ENCODE measurements at places on chromosomes 13 and 19.

GRCh38 chr19:30326393-30326710 is 45.8 kb upstream of the ZNF536 start:
- DNase-seq = no peak

DNA sequence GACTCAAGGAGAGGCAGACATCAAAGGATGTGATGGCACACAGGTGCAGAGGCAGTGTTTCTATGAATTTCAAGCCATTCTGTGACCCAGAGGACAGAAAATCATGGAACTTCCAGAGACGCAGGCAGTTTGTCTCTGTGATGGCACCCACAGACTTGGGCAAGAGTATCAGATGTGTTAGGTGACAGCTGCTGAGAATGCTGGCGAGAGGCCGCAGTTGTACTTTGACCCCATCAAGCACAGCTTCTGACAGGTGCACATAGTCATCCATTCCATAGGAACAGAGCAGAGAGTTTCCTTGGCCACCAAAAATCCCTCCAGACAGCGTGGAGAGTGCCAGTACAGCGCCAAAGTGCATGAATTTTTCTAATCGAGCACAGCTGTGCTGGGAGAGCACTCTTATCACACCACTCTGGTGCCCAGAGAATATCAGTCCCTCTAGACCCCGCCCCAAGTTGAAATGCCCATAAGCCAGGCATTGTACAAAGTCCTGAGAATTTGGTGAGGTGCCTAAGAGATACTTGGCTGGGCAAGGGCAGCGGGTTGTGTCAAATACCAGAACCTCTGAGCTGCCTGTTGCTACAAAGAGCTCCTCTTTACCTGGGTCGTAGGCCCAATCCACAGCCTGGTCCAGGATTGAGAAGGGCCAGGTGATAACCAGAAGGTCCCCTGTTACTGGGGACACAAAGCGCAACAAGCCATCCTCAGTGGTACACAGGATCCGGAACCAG is 12.4 kb downstream of the WDR87 start:
- DNase-seq = no peak

GRCh38 chr19:10419200-10419645 is 1.1 kb upstream of the PDE4A start:
- DNase-seq = no peak

GRCh38 chr13:23740002-23740401 is 149.2 kb downstream of the MIPEP start:
- no peak for DNase-seq

DNA sequence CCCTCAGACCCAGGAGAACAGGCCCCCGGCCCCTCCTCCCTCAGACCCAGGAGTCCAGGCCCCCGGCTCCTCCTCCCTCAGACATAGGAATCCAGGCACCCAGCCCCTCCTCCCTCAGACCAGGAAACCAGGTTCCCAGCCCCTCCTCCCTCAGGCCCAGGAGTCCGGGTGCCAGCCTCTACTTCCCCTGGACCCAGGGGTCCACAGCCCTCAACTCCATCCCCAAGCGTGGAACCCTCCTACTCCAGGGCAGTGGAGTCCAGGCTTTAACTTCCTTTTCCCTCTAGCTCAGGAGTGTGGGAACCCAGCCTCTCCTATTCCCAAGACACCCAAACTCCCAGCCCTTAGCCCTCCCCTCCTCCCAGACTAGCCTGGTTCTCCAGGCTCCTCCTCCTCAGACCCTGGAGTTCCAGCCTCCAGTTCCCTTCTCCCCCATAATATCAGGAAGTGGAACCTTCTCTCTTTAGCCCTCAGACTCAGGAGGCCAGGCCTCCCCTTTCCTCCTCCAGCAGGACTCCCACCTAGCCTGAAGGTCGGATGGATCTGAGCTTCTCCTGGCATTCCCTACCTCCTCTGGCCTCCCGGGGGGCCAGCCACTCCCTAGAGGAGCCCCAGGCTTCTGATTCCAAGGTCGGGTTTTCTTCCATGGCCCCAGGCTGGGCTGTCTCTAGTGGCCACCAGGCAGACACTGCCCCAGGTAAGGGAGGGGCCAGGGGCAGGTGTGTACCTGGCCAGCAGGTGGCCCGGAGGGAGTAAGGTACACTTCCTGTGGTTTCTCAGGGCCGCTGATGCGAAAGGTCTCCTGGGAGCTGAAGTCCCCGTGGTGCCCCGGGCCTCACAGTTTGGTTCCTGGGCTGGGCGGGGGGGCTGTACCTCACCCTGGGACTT is at the start of gene TMC4:
Gene TMC4, minus strand, starts transcription at position 690 of the 888 bp plus-strand sequence. Its CDS starts 43 bp downstream, at position 647.
- no peak for DNase-seq

- no peak for DNase-seq
These were observed 333.9 kb downstream of the RFC3 start for GRCh38 chr13:34151885-34152284.

GRCh38 chr19:57088133-57088532 is 31.7 kb upstream of the USP29 start:
- no peak for DNase-seq

DNA sequence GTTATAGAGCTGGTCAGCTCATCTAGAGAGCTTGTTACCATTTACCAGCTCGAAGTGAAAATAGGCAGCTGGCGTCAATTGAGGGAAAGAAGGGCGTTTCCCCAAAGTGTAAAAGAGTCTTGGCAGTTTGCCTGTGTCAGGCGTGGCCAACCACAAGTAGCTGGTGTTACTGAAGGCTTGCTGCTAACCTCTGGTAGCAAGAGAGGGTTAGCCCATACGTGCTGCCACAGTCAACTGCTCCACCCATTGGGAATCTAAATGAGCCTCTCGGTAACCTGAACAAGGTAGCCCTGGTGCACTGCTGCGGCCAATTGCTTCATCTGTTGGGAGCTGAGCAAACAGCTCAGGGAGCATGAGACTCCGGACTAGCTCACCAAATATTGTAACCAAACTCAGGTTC is 314.9 kb upstream of the SLITRK5 start:
- no peak for DNase-seq

DNA sequence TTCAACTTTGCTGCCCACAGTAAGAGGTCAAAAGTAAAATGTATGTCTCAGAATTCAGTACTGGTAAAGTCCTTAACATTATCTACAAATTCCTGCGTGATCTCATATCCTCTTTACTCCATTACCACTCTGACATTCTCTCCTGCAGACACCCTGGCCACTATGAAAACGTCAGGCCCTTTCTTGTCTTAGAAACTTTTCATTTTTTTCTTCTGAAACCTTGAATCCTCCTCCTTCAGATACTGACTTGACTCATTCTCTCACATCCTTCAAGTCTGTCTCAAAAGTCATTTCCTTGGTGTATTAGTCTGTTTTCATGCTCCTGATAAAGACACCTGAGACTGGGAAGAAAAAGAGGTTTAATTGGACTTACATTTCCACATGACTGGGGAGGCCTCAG is 262.3 kb downstream of the POU4F1 start:
- no peak for DNase-seq

DNA sequence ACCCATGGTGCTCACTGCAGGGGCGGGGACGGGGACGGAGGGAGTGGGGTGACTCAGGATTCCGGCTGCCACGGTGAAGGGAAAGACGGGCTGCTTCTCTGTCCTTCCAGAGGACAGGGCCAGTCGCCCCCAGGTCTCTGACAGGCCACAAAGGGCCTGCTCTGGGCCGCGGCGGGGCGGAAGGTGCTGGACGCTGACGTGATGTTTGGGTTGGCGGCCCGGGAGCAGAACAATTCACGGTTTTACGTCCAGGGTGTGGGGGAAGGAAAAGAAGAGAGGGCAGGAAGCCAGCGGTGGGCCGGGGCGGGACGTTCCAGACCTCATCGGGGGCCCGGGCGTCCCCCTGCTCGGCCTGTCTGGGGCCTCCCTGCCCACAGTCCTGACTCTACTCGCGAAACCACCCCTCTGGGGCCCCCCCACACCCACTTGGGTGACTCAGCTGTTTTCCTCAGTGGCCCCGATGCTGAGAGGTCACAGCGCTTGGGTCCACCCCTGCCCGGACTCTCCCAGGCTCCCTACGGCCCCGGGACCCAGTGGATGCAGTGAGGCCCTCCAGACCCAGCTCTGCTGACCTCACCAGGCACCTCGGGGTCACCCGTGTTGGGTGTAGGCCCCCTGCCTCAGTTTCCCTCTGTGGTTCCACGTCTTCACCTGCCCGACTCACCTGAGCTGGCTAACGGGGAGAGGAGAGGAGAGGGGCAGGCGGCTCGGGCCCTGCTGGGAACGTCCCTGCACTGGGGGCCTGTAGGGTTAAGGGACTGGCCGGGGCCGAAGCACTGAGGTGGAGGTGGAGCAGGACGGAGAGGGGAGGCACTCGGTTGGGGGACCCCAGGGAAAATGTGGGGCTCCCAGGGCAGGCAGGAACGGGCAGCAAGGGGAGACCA is 29.2 kb downstream of the PIP5K1C start:
- DNase-seq = no peak

DNA sequence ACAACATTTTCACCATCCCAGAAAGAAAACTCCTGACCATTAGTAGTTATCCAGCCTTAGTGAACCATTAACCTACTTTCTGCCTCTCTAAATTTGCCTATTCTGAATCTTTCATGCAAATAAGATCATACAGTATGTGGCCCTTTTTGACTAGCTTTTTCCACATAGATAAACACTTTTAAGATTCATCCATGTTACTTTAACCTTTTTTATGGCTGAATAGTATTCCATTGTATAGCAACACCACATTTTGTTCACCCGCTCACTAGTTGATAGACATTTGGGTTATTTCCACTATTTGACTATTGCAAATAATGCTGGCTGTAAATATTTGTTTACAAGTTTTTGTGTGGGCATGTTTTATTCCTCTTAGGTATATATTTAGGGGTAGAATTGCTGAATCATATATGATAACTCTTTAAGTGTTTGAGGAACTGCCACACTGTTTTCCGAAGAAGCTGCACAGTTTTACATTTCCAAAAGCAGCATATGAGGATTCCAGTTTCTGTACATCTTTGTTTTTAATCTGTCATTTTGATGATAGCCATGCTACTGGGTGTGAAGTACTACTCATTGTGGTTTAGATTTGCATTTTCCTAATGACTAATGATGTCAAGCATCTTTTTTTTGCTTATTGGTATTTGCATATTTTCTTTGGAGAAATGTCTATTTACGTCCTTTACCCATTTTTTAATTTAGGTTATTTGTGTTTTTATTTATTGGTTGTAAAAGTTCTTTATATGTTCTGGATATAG is 17.1 kb downstream of the COG6 start:
- DNase-seq = no peak

- DNase-seq = no peak
These were observed 45.7 kb downstream of the NAA16 start for GRCh38 chr13:41356786-41357185.

GRCh38 chr19:861756-862580 is 2.5 kb downstream of the CFD start:
- DNase-seq = no peak

- no peak for DNase-seq
These were observed at the start of gene S1PR2 for GRCh38 chr19:10230861-10231611. S1PR2 (minus strand) TSS chr19:10231331; CDS start chr19:10224905, 6,426 bp downstream.

DNA sequence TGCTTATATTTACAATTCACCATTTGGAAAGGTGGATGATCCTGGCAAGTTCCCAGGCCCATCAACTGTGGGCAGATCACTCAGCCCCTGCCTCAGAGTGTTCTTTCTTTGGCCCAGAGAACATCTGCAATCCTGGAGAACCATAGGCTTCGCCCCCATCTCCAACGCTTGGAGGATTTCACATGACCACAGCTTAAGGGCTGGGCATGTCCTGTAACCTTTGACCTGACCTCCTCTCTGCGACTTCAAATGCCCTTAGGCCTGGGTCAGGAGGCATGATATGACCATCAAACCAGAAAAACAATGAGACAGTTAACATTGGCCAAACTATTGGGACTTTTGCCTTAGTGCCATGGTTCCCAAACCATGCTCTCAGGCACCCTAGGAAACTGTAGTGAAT is 7.2 kb upstream of the MBNL2 start:
- no peak for DNase-seq

DNA sequence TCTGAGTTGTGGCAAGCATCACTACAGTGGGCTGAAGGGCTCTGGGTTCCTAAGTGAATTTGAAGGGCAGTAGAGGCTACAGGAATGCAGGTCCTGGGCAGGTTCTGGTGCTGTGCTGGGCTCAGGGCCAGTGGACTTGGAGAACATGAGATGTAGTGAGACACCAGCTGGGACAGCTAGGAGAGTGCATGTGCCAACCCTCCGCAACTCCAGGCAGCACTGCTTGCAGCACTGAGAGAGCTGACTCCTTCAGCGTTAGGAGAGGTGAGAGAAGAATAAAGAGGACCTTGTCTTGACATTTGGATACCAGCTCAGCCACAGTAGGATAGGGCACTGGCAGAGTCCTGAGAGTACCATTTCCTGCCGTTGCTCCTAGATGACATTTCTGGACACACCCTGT is 739.9 kb upstream of the PRR20A start:
- no peak for DNase-seq

DNA sequence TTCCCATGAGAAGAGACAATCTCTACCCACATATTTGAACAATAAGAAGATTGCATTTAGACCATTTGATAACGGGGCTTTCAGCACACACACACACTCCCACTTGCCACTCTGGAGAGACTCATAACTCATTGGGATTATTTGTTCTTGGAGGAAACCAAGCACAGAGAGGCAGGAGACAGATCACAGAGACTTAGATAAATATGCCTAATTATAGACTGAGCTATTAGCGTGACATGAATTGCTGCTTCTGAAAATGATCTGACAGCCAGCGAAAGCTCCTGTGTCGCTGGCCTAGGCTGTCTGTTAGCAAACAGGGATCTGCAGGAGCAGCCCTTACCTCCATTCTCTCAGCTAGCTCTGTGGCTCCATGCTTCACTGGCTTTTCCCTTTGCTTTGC is 111.4 kb downstream of the CCNA1 start:
- DNase-seq = no peak

DNA sequence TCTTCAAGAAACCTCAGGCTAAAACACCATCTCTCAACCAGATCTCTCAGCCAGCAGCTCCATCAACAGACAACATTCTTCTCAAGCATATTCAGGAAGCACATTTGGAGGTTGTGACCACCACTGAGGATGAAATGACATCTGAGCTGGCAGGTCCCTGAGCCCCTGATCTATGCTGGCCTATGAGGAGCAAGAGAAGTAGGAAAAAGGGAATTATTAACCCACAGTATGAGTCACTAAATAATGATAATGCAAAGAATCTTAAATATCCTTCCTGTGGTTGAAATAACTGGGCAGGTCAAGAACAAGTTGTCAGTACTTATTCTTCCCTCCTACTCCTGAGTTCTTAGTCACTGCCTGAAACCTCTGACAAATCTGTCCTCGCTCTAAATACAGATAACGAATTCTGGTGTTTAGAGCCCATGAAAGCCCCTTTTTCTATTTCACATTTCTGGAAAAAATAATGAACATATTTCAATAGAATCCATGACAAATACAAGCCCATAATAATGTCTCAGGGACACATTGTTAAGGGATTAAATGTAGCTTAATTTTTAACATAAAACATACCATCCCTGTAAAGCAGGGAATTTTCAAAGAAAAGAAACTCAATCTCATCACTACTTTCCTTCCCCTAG is 225.8 kb upstream of the IRS2 start:
- DNase-seq = no peak

DNA sequence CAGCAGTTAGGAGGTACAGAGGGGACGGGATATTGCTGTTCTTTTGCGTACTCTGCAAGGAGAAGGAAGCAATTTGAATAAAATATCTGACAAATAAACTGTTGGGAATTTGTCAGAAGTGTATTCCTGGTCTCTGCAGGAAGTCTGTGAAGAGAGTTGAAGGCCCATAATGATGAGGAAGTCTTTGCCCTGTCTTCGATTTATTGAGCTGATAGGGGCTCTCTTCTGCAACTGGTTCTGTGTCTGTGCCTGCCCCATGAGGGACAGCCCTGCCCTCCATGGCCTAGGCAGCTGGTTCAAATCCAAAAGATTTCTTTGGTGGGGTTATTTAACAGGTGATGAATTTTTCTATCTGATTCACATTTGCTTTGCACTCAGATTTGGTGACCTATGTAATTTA is 339.7 kb upstream of the EDNRB start:
- DNase-seq = no peak
